ENCODE measurements at places on chromosomes 5 and 9.

DNA sequence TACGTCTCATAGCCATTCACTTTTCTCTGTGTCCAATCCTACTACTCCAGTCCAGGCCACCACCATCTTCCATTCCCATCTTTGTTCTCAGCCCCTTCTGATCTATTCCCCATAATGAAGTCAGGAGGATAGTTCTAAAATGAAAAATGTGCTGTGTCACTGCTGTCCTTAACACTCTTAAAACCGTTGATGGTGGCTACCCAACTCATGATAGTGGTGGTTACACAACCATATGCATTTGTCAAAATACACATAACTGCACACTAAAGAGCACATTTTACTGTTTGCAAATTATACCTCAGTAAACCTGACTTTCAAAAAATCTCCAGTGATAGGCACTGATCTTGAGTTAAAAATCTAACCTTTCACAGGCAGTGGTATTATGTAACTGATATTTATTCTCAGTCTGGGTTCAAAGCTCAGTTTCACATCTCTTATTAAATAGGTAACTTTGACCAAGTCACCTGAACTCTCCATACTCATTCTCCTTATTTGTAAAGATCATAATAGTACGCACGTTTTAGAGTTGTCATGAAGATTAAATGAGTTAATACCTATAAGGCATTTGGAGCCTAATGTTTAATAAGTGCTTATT lies 24.6 kb upstream of the ADRB2 start:
- DNase-seq: no peak

GRCh38 chr5:107263387-107264018 lies 407.2 kb downstream of the EFNA5 start:
- DNase-seq: no peak

- DNase-seq: peak; percentile 55
Observed at GRCh38 chr9:134536101-134536900, 105.3 kb upstream of the COL5A1 start.

DNA sequence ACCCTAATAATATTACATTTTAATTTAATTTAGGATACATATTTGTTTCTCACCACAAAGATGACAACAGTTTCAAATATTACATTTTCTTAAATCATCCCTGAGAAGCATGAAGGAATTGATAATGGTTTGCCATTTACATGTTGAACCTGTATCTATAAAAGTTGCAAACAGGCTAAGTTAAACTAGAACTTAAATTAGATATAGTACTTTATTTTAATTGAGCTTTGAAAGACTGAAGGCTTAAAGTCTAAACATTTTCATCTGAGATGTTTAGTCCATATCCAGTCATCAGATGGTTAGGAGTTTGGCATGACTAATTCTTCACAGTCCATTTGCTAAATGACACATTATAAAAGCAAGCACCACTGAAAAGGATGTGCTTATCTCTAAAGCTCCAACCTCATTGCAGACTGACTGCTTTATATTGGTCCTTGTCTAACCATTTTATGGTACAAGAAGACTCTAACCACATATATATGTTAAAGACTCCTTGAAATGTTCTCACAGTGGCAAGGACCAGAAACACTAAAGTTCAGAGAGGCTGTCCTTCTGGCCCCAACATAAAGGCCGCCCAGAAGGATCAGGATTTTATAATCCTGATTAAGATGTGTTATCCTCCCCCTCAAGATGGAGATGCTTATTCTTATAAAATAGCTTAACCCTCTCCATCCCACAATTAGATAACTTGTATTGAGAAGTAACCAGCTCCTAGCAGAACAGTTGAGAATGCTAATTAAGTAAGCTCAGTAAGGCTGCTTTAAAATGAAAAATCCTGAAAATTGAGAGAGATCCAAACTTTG lies 25.8 kb downstream of the WNT8A start:
- DNase-seq: peak; percentile 15

- no peak for DNase-seq
Observed at GRCh38 chr9:73597771-73598170, 446.1 kb downstream of the ANXA1 start.
